ENCODE measurements at places on chromosomes 6 and 20.

- no peak for DNase-seq
Observed at GRCh38 chr20:31644701-31645100, 7.0 kb downstream of the COX4I2 start.

GRCh38 chr20:53961527-53961926, 108.9 kb downstream of the BCAS1 start:
- DNase-seq, result no peak

DNA sequence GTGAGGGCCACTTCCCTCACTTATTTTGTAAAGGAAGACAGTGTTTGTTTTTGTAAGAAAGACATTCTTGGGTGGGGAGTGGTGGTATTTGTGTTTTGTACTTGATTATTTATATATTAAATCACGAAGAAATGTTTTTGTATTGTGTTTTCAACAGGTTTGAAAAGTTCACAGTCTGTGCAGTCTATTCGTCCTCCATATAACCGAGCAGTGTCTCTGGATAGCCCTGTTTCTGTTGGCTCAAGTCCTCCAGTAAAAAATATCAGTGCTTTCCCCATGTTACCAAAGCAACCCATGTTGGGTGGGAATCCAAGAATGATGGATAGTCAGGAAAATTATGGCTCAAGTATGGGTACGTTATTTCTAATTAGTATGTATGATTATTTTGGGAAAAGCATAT, 137.2 kb downstream of the NCOA3 start:
- no peak for DNase-seq

DNA sequence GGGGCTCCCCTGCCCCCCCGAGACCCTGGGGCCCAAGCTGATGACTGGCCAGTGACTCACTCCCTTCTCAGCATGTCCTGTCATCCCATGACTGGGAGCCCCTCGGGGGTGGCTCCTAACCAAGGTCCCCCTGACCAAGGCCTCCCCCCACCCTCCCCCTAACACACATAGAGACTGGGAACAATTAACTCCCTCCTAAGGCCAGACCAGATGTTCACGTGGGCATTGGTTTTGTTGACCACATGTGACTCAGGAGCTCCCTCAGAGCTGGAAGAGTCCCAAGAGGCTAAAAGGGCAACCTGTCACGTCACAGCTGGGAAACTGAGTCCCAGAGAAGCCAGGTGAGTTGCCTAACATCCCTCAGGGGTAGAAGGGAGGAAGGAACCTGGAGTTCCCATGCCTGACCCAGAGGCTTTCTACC, 10.6 kb upstream of the CCN5 start:
- DNase-seq, result peak; percentile 62

- DNase-seq, result no peak
Observed at GRCh38 chr6:44730771-44731391, 343.4 kb downstream of the CDC5L start.

GRCh38 chr6:28165563-28165962, 23.9 kb downstream of the ZKSCAN8 start:
- no peak for DNase-seq

GRCh38 chr20:6828794-6829423, 61.4 kb downstream of the BMP2 start:
- DNase-seq, result peak; percentile 68

DNA sequence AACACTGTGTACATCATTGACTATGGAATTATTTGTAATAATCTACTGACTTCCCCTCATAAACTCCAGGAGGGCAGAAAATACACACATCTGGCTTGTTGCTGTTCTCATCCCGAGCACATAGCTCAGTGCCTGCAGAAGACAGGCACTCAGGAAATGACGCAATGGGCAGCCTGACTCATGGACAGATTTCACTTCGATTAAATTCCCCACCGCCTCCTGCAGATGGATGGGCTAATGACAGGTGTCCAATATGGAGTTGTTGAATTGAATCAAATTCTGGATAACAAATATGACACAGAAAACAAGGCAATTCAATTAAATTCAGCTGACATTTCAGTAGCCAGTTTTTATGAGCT, 9.1 kb downstream of the ANKRD60 start:
- peak; percentile 80 for DNase-seq

DNA sequence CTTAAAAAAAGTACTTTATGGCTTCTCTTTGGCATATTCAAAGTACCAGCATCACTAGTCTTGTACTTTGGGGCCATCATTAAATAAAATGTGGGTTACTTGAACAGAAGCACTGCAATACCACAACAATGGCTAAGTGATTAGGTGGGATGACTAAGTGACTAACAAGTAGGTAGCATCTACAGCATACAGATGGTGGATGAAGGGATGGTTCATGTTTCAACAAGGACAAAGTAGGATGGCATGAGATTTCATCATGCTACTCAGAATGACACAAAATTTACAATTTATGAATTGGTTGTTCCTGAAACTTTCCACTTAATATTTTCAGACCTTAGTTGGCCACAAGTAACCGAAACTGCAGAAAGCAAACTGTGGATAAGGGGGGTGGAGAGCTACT, 7.7 kb downstream of the MPC1 start:
- no peak for DNase-seq

- DNase-seq, result peak; percentile 63
Observed at GRCh38 chr20:52859156-52859876, 112.8 kb upstream of the TSHZ2 start.

GRCh38 chr20:17614176-17614811, 44.4 kb downstream of the DSTN start:
- peak; percentile 74 for DNase-seq

GRCh38 chr6:38427492-38428210, 212.1 kb downstream of the BTBD9 start:
- no peak for DNase-seq

- DNase-seq, result peak; percentile 74
Observed at GRCh38 chr6:42532038-42532669, 31.7 kb upstream of the UBR2 start.

DNA sequence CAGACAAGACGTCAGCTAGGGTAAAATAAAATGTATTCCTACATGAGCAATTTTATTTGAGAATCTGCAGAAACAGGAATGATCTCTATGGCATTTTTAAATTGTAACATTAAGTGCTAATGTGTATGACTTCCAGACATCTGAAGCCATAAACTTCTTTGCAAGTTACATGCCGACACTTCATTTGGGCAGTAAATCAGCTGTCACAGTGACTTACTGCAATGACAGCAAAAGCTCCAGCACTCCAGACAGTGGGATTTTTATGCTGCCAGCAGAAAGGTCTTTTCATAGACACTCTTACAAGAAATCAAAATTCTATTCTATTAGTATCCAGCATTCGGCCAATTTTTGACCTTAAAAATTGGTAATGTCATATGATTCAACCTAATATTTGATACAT, 156.3 kb upstream of the SNX9 start:
- no peak for DNase-seq

- DNase-seq, result no peak
Observed at GRCh38 chr20:51697096-51697826, 70.9 kb downstream of the ATP9A start.

DNA sequence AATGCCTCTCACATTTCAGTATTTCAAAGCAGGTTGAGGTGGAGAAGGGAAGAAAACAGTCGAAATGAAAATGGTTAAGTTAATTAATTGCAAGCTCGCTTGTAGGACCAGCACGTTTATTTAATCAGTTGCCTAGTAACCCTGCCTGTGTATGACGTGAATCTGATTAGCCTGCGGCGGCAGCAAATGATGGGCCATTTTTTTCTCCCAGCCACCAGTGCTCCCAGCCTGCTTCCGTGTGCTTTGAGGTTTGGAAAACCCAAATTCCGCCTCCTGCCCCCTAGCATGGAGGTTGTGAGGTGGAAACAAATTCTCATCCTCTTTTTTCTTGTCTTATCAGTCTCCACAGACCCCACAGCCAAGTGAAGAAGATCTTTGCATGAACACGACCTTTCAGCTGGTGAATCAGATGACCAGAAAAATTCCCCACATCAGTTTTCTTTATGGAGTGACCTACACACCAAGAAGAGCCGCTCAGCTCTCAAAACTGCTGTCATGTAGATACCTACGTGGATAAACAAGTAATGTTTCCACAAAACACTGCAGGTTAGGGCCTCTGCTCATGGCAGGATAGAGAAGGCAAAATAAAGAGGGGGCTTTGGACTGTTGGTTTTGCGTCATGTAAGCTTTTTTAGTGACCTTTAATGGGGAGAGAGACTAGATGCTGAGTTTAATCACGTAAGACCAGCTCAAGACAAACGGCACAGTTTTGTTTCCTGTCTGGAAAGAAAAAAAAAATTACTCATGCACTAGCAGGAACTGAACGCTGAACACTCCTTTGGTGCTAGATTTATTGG, 572.9 kb upstream of the NOX3 start:
- DNase-seq, result no peak

DNA sequence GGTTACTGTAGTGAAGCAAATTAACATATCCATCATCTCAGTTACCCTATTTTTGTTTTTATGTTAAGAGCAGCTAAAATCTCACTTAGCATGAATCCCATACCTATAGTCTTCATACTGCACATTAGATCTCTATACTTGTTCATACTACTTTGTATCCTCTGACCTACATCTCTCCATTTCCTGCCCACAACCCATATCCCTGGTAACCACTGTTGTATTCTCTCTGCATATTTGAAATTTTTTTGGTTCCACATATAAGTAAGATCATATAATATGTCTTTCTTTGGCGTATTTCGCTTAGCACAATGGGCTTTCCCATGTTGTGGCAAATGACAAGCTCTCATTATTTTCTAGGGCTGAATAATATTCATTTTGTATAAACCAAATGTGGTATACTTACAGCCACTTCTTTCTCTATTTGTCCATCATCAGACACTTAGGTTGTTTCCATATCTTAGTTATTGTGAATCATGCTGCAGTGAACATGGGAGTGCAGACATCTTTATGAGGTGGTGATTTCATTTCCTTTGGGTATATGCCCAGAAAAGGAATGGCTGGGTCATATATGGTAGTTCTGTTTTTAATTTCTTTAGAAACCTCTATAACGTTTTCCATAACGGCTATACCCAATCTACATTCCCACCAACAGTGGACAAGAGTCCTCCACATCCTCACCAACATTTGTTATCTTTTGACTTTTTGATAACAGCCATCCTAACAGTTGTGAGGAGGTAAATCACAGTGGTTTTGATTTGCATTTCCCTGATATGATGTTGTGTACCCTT, 39.8 kb downstream of the BACH2 start:
- DNase-seq, result no peak

- no peak for DNase-seq
Observed at GRCh38 chr6:26021001-26021349, 58.4 kb downstream of the TRIM38 start.

GRCh38 chr6:129353067-129353466, 356.9 kb downstream of the ARHGAP18 start:
- no peak for DNase-seq

GRCh38 chr6:53029257-53029656, 34.2 kb upstream of the GSTA4 start:
- no peak for DNase-seq

GRCh38 chr6:94446120-94446519, 1026.8 kb upstream of the EPHA7 start:
- DNase-seq, result no peak

- DNase-seq, result peak; percentile 62
Observed at GRCh38 chr6:30960907-30961673, 20.3 kb downstream of the MUCL3 start.

- DNase-seq, result no peak
Observed at GRCh38 chr6:5550631-5551030, 289.3 kb downstream of the FARS2 start.

DNA sequence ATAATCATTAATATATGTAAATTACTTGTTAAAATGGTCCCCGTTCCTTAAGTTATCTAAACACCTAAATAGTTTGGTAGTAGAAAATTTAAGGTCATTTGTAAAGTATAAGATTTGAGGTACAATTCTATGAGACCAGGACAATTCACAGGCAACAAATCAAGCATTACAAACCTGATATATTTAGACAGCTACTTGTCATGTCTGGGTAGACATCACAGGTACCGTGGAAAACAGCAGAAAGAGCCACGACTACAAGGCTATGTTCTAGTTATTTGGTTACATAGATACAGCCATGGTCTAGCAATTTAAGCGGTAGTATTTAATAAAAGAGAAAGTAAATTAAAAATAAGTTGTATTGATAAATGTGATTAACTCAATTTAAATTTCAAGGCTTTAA, 393.1 kb upstream of the ID4 start:
- no peak for DNase-seq

DNA sequence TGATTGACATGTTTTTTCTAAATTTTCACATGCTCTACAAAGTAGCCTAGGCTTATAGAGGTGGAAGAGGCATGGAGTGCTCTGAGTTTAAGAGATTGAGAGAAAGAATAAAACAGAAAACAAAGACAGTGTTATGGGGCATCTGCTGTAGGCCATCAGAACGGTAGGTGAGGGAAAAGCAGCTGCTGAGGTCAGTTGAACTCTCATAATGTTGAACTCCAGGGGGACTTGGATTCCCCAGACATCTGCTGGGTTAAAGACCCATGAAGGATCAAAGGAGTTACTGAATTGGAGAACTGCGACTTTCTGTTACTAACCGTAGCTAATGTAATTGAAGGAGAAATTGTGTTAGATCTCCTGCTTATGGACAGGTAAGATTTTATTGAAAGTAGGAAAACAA, 333.9 kb downstream of the TFAP2B start:
- no peak for DNase-seq

DNA sequence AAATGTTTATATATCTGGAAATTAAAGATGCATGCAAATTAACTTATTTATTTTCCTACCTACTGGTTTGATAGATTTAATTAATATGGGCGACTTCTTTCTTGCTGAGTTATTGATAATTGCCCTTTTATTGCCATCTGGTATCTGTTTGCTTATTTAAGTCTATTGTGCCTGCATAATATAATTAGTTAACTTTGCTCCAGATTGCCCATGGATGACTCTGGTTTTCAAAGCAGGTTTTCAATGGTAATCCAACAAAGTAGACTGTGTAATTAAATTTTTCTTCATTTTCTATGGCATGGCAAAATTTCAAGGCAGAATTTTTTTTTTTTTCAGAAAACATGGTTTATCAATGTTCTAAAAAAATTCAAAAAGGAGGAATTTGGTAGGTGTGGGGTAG, 1092.0 kb downstream of the GRIK2 start:
- no peak for DNase-seq

DNA sequence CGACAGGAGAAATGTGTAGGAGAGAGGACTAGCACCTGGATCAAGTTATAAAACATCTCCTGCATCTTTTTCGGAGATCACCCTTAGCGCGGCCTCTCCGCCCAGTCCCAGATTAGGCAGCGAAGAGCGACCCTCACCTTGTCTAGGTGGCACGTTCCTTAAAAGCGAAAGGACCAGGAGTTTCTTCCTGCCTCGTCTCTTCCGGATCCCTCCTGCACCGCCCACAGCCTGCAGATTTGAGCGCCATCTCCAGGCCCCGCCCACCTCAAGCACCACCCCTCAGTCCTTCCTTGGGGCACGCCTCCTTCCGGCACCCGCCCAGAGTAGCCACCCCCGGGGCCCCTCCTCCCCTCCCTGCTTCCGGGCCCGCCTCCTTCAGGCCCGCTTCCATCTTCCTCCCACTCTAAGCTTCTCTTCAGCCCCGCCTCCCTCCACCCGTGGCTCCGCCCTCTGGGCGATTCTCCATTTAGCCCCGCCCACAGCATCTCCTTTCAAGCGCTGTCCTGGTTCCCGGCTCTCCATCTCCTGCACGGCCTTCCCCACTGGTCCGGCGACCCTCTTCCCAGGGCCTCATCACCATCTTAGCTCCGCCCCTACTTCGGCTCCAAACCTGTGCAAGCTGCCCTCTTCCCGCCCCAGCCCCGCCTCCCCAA, 662 bp upstream of the RALY start:
- peak; percentile 99 for DNase-seq
